Activated naive CD4-positive, alpha-beta T cell treated with anti-CD3 and anti-CD28 coated beads, Interleukin-2, amount 10 ng/mL, durations not matched to agents 7 days and 5 days (primary cell): ENCODE measurements at places on chromosomes 11 and 22.
A peak's percentile ranks its signal among the peaks of the same experiment; 100 is the strongest.

- no peak for DNase-seq
Observed at GRCh38 chr22:44578516-44579230, 80.6 kb upstream of the RTL6 start.

DNA sequence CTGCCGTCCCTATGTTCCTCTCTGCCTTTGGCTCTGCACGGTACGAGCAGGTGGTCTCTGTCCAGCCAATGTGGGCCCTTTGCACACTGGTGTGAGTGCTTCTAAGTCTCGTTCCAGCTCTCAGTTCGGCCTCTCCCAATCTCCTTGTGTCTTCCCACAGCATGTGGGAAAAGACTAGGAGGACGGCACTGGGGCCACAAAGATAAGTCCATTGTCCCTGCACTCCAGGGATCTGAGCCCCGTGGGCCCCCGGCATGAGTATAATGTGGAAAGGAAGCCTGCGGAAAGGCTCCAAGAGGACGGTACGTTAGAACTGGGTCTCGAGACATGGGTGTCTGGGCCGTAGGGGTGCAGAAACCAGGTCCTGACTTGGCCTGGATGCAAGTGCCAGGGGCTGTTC, 16.4 kb downstream of the MYEOV start:
- no peak for DNase-seq

- peak; percentile 65 for DNase-seq
Observed at GRCh38 chr11:10450462-10451425, 4.3 kb upstream of the AMPD3 start.

GRCh38 chr11:85745626-85746025, 59.6 kb upstream of the CCDC89 start:
- no peak for DNase-seq

- DNase-seq: no peak
Observed at GRCh38 chr11:115894176-115894575, 390.0 kb upstream of the CADM1 start.

GRCh38 chr11:63549411-63549810, 12.8 kb downstream of the PLAAT4 start:
- DNase-seq: no peak
